ENCODE measurements at places on chromosomes 2 and 18.

DNA sequence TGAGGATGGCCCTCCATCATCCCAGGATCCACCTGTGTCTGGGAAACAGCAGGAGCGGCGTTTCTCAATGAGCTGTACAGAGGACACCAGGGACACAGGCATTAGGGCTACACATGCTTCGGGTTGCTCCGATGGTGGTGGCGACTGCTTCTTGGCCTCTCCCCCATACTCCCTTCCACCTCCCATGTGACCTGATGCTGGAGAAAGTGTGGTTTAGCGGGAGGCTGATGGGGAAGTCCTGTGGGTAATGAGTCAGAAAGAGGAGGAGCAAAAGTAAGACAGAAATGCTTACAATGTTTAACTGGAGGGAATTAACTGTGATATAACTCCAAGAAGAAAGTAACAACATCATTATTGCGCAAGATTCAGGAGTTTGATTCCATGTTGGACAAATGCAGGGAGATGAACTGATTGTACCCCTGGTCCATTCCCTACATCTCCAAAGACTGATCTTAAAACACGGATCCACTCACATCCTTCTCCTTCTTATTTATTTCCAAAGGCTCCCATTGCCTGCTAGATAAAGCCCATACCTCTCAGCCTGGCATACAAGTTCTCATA is 186.6 kb downstream of the NRP2 start:
- peak; percentile 62 for DNase-seq

DNA sequence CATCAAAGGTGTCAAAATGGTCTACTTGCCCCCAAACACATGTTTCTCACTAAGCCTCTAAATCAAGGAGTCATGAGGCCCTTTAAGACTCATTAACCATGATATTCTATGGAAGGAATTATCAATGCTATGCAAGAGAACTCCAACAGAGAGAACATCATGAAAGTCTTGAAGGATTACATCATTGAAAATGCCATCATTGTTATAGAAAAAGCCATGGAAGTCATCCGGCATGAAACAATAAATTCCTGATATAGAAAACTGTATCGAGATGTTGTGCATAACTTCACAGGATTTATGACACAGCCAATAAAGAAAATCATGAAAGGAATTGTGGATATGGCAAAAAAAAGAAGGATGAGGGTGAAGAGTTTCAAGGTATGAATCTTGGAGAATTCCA is 1363.6 kb upstream of the CDH2 start:
- DNase-seq = no peak

DNA sequence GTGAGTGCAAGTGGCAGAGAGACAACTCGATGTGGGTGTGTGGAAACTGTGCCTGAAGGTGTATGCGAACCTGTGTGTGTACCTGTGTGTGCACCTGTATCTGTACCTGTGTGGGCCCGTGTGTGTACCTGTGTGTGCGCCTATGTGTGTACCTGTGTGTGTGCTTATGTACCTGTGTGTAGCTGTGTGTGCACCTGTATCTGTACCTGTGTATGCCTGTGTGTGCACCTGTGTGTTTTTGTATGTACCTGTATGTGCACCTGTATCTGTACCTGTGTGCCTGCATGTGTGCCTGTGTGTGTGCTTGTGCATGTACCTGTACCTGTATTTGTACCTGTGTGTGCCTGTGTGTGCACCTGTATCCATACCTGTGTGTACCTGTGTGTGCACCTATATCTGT is 150.6 kb downstream of the MYT1L start:
- DNase-seq = no peak

DNA sequence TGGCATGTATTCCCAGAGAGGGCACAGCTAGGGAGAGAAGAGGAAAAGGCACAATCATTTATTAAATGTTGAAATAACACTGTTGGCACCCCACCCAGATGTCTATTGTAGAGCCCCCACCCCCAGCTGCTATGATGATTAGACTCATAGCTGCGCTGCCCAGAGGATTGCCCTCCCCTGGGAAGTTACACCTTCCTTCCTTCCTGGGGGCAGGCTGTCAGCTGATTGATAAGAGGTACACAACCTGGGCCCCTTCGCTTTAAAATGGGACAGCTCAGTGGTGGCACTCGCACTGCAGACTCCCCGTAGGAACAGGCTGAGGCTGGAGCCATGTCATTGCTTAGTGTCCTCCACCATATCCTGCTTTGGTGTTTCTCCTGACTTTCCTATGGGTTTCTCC is 18.1 kb downstream of the TEX51 start:
- no peak for DNase-seq

- no peak for DNase-seq
Measured at GRCh38 chr2:241036397-241036963, 38.1 kb downstream of the SNED1 start.

DNA sequence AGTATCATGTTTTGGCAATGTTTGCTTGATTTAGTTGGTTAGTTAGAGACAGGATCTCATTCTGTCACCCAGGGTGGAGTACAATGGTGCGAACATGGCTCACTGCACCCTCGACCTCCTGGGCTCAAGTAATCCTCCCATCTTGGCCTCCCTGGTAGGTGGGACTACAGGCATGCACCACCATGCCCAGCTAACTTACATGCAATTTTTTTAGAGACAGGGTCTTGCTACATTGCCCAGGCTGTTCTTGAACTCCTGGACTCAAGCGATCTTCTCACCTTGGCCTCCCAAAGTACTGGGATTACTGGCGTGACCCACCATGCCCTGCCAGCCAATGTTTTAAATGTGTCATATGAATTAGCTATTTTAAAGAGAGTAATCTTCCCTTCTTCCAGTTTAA is 16.3 kb upstream of the CDKL4 start:
- no peak for DNase-seq

- DNase-seq = no peak
Measured at GRCh38 chr2:10410823-10411437, 37.2 kb downstream of the ODC1 start.

DNA sequence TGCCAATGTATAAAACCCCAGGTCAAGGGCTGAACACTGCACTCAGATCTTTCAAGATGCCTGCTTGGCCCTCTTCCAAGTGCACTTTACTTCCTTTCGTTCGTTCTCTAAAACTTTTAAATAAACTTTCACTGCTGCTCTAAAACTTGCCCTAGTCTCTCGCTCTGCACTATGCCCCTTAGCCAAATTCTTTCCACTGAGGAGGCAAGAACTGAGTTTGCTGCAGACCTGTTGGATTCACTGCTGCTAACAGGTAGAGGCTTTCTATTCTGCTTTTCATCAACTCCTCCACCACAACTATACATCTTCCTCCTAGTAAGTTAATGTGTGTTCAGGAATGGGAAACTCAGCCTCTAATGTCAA is 467.9 kb downstream of the MBD2 start:
- no peak for DNase-seq

All from fibroblast of villous mesenchyme (primary cell).